ENCODE measurements at places on chromosomes 1 and 21.

GRCh38 chr1:55466373-55466772, 251.2 kb upstream of the USP24 start:
- no peak for DNase-seq

DNA sequence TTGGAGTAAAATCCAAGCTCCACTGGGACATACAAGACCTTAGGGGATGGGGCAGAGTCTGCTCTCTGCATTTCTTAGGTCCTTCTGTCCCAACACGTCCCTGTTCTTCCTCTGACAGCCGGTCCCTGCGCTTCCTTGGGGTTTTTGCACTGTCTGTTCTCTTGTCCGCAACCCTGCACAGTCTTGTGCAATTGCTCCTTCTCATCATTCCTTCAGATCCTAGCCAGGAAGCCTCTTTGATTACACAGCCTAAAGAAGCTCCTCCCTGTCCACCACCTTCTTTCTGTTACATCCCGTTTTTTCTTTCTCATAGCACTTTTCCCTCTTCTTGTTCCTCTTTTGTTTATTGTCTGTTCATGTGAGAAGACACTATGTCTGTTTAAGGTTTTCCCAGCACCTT, 19.9 kb downstream of the ACOT11 start:
- DNase-seq, result no peak

DNA sequence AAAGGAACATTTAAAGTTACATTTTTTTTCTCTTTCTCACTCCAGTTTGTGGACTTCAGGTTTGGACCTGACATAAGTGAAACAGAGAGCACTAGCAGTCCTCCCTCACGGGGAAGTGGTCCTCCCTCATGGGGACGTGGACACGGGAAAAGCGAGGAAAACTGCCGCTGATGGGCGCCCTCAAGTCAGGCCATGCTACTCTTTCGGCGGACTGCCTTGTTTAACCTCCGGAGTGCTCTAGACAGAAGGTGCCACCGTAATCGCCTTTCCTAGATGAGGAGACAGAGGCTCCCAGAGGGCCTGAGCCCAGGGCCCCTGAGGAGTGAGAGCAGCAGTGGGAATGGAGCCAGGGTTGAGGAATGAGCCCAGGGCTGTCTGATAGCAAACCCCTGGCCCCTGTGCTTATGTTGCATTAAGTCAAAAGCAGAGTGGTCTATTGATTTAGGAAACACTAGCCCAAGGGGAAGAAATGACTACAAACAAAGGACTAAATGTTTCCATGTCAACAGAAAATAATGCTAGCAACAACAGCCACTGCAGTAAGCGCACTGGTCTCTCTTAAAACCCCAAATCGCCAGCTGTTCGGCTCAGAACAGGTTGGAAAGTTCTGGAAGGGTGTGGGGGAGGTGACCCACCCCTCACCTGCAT, 84.1 kb downstream of the DMRTB1 start:
- DNase-seq, result no peak

DNA sequence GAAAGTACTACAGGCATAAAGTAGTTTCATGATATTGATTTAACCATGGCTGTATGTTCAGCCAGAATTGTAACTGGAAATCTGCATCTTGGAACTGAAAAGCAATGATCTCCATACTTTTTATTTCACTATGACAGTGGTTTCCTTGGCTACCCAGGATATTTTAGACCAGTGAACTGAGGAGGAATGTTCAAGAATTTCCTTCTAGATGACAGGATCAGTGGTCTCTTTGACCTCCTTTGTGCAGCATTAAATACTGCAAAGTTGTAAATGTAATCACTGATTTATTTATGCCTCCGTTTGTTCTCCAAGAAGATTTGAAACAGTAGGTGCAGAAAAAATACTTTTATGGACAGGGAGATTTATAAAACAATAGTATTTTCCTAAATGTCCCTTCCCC, 39.5 kb downstream of the VPS13D start:
- DNase-seq, result no peak

All from fibroblast of skin of left biceps (primary cell).